ENCODE measurements at places on chromosomes 12 and 14. TPM values are rescaled to one million over a fixed set of nuclear protein-coding genes. Genes with fewer than 3 reads are reported as not detected.

DNA sequence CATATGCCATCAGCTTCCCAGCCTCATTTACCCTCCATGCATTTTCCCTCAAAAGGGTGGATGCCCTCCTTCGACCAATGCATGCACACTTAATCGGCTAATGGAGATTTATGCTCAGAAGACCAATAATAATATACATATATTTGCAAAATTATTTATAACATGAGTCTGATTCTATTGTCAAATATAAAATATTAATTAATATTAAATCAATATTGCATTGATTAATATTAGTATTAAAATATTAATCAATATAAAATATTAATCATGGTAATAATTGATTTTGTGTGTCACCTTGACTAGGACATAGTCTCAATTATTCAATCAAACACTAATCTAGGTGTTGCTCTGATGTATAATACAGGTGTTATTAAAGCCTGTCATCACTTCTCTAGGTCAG is 1282.5 kb downstream of the TMEM121 start:
- H3K27me3 ChIP-seq = no peaks in the 10 kb centered on the region
- no peaks in the 10 kb centered on the region for H3K4me1 ChIP-seq
- no peak overlapping the region for H3K27ac ChIP-seq
- no peak for DNase-seq
- H3K4me3 ChIP-seq = no peak overlapping the region
- no peaks in the 10 kb centered on the region for H3K36me3 ChIP-seq

- no peak for DNase-seq
- no peaks in the 10 kb centered on the region for H3K27me3 ChIP-seq
- no peak overlapping the region for H3K27ac ChIP-seq
- no peak overlapping the region for H3K4me3 ChIP-seq
- H3K36me3 ChIP-seq = no peaks in the 10 kb centered on the region
These were observed 100.5 kb upstream of the TMCC3 start for GRCh38 chr12:94750864-94751263.

DNA sequence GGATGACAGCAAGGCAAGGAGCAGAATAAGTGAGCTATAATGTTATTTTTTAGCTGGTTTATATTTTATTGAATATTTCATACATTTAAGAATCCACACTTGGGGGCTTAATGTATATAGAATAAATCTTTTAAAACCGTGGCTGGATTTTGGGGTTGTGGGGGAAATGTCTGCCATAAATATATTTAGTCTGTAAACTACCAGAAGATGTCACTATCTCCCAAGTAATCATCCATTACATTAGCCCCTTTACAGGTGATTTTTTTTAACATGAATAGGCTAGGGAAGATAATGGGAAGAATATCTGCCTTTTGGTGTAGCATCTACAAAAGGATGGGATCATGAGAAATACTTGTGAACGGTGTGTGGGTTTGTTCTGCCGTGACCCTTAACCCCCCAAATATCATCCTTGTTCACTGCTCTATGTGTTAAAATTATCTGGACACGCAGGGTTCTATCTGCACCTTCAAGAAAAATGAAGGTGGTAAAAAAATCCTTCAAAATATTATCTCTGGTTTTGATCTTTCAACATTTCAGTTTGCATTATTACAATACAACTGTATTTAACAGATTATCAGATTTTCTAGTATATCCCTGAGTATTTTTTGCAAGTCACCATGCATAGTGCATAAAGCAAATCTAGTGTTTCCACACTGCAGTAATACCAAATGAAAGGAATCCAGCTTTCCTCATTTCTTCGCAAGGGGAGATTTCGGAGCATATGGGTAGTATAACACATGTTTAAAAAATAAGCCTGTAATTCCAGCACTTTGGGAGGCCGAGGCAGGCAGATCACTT is 8.0 kb upstream of the SLC17A8 start:
- H3K36me3 ChIP-seq = no peaks in the 10 kb centered on the region
- H3K27me3 ChIP-seq = no peaks in the 10 kb centered on the region
- H3K27ac ChIP-seq = no peak overlapping the region
- H3K4me1 ChIP-seq = no peaks in the 10 kb centered on the region
- H3K4me3 ChIP-seq = no peak overlapping the region

DNA sequence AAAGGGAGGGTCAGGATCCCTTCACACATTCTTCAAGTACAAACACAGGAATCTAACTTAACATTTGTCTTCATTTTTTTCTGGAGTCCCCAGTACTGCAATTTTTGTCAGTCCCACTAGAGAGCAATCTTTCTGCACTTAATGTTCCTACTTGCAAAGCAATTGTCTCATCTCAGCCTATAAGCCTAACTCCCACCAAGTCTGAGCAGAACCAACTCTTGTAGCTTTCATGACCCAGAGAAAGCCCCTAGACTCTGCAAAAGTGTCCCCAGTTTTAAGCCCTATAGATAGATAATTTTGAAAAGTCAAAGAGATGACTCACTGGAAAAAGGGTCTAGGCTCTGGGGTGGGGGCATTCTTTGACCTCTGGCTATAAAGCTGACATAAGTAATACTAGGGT is 1.8 kb upstream of the ZBTB39 start:
- no peak for DNase-seq
- H3K27me3 ChIP-seq = no peaks in the 10 kb centered on the region

DNA sequence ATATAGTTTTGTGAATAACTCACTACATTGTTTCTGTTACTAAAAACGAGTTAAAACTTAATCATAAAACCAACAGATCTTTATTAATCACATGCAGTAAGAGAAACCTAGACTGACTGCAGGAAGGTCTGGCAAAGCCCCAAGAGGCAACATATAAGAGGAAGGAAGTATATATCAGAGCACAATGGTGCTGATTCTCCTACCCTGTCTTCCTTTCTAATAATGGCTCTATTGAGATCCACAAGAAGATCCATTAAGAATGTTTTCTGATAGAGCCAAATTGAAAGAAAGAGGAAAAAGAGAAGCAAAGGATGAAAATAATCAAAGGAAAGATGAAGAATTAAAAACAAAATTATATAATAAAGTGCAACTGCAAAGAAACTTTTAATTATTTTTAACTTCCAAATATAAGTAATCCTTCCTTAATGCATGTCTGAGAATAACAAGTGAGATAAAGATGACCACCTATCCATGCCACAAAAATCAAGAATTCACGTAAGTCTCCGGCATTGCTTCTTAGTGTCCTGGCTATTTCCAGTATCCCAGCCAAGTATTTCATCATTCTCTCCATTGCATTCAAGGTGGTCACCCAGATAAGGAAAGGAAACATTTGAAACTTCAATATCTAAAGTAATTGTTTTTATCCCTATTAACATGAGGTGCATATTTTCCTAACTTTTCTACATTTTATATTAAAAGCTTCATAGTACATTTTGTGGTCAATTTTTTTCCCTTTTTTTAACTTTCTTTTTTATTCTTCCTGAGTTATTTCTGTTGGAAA is 62.2 kb downstream of the SOX5 start:
- no peak overlapping the region for H3K4me3 ChIP-seq
- no peak for DNase-seq
- H3K4me1 ChIP-seq = no peaks in the 10 kb centered on the region

The C12orf60 gene
- 1.1 TPM for total RNA-seq
